Esophagus muscularis mucosa (tissue), 4 donors: ENCODE measurements at places on chromosomes 5 and 9. TPM values are rescaled to one million over a fixed set of nuclear protein-coding genes. Genes with fewer than 3 reads are reported as not detected.

The FAM200C gene
- total RNA-seq, result 7.6 TPM

The NOXA1 gene
- 3.4 TPM for total RNA-seq

The IL13 gene
- not detected for total RNA-seq

The SHC3 gene
- total RNA-seq, result 3.3 TPM

The SLC6A3 gene
- not detected for total RNA-seq

The ZNF883 gene
- total RNA-seq, result 1.7 TPM

GRCh38 chr9:115944166-115944948 is 209.2 kb upstream of the PAPPA start:
- DNase-seq, result peak; percentile 95
- no peaks in the 10 kb centered on the region for H3K36me3 ChIP-seq
- peaks cover 6% of the 10 kb centered on the region for H3K4me1 ChIP-seq
- H3K4me3 ChIP-seq, result no peak overlapping the region
- no peaks in the 10 kb centered on the region for H3K27me3 ChIP-seq

GRCh38 chr9:126495411-126496180 is 118.1 kb upstream of the LMX1B start:
- DNase-seq, result no peak
- H3K4me3 ChIP-seq, result no peak overlapping the region
- H3K36me3 ChIP-seq, result no peaks in the 10 kb centered on the region
- H3K27me3 ChIP-seq, result no peaks in the 10 kb centered on the region
- H3K4me1 ChIP-seq, result peaks cover 22% of the 10 kb centered on the region

DNA sequence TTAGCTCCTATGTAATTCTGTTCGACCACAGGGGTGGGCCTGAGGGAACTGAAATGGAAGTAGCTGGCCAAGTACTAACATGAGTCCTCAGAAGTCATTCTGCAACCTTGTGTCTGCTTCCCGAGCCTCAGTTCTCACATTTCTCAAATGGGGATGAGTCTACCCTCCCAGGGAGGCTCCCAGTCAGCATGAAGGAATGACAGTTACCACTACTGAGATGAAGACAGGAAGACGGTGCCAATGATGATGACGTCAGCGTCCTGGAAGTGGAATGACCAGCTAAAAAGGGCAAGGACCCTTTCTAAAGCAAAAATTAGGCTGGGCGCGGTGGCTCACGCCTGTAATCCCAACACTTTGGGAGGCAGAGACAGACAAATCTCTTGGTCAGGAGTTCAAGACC is 6.8 kb downstream of the PIP5KL1 start:
- no peaks in the 10 kb centered on the region for H3K36me3 ChIP-seq
- H3K27ac ChIP-seq, result no peak overlapping the region
- H3K4me1 ChIP-seq, result peaks cover 52% of the 10 kb centered on the region

DNA sequence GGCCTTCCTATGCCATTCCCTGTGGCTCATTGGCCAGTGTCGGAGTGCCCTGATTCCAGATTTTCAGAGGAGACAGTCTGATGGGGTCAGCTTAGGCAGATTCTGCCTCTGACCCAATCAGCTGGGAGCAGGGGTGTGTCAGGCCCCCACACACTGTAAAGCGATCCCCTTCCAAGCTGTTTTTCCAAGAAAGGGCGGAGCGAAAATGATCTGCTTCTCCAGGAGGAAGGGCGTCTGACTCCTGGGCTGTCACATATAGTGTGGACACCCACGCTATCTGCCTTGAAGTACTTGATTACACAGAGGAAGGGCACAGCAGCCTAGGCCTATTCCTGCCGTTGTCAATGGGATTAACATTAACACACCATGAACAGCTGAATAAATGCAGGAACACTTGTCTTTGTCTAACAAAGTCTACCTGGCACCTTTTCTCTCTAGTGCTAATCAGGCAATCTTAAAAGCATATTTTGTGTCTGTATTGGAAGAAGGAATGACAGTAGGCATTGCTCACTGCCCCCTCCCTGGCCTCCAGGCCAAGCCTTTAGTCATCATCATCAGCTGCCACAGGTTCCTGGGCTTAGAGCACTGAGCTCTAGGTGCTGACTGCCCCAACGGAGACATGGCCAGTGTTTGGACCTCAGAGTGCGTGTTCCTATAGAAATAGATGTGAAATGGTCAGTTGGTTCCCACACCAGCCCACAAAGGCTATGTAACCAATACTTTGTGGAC is 218.7 kb downstream of the MELK start:
- H3K4me3 ChIP-seq, result no peak overlapping the region
- DNase-seq, result no peak
- H3K27me3 ChIP-seq, result peaks cover 23% of the 10 kb centered on the region
- H3K27ac ChIP-seq, result no peak overlapping the region

DNA sequence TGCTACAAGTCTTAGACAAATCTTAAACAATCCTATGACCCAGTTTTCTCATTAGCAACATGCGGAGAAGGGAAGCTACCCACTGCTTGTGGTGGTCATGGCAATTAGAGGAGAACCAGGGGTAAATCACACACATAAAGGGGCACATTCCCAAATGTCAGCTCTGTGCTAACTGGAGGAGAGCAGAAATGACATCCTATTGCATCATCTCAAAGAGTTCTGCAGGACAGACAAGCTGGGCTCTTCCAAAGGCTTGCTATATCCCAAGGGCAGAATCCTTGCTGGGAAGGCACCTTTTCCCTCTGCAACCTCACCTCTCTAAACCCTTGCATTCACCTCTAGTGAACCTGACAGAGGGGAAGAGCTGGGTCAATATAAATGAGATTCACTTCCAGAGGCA is 17.0 kb upstream of the WWC1 start:
- H3K27ac ChIP-seq, result no peak overlapping the region
- no peaks in the 10 kb centered on the region for H3K36me3 ChIP-seq

- H3K27me3 ChIP-seq, result no peaks in the 10 kb centered on the region
- no peak overlapping the region for H3K27ac ChIP-seq
- no peaks in the 10 kb centered on the region for H3K36me3 ChIP-seq
- H3K4me3 ChIP-seq, result no peak overlapping the region
- DNase-seq, result no peak
Observed at GRCh38 chr5:135977375-135977928, 22.7 kb upstream of the LECT2 start.

- no peaks in the 10 kb centered on the region for H3K36me3 ChIP-seq
- no peak for DNase-seq
- no peak overlapping the region for H3K27ac ChIP-seq
- H3K27me3 ChIP-seq, result no peaks in the 10 kb centered on the region
- no peaks in the 10 kb centered on the region for H3K4me1 ChIP-seq
Observed at GRCh38 chr5:20680718-20681302, 692.8 kb upstream of the CDH18 start.

DNA sequence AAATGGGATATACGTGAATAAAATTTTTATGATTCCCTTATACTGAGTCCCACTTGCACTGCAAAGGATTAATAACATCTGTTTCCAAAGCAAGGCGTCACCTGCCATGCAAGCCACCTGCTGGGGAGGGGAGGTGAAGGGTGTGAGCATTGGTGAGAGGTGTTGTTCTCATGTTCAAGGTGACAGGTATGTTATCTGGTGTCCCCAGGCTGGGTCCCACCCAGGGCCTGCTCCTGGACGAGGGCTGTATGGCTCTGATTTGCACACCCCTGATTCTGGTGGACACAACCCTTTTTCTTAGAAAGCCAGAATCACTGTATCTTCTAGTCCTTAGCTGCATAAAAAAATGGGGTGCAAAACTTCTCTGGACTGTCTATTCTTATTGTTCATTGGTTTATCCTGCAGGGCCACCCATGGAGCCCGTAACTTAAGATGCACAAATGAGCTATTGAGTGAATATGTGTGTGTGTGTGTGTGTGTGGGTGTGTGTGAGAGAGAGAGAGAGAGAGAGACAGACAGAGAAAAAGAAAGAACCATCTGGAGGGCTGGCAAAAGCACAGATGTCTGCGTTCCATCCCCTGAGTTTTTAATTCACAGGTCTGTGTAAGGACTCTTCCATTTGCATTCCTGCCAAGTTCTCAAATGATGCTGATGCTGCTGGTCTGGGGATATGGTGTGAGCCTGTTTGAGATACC is 53.7 kb downstream of the SYK start:
- no peak overlapping the region for H3K4me3 ChIP-seq
- DNase-seq, result no peak
- no peaks in the 10 kb centered on the region for H3K27me3 ChIP-seq
- H3K27ac ChIP-seq, result no peak overlapping the region
- H3K4me1 ChIP-seq, result peaks cover 18% of the 10 kb centered on the region
- no peaks in the 10 kb centered on the region for H3K36me3 ChIP-seq

DNA sequence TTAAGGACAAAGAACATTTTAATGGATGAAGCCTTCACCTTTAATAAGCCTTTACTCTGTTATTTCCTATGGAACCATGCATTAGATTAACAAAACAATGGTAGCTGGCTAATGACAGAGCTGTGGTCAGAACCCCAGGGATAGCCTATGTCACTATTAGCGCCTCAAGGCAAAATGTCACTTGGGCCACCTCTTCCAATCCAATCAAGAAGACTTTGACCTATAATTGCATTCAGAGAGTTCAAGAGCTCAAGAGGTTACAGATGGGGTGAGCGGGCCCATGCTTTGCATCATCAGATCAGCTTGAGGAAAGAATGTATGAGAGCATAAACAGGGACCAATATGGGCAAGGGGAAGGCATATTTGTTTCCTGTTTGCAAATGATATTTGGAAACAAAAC is 425.1 kb downstream of the ARHGEF28 start:
- no peak overlapping the region for H3K4me3 ChIP-seq
- no peaks in the 10 kb centered on the region for H3K36me3 ChIP-seq
- no peak overlapping the region for H3K27ac ChIP-seq
- H3K4me1 ChIP-seq, result no peaks in the 10 kb centered on the region
- H3K27me3 ChIP-seq, result no peaks in the 10 kb centered on the region

GRCh38 chr9:89149726-89150125 is 28.9 kb downstream of the SHC3 start:
- no peak for DNase-seq
- H3K27ac ChIP-seq, result no peak overlapping the region
- H3K4me3 ChIP-seq, result no peak overlapping the region
- H3K4me1 ChIP-seq, result no peaks in the 10 kb centered on the region

DNA sequence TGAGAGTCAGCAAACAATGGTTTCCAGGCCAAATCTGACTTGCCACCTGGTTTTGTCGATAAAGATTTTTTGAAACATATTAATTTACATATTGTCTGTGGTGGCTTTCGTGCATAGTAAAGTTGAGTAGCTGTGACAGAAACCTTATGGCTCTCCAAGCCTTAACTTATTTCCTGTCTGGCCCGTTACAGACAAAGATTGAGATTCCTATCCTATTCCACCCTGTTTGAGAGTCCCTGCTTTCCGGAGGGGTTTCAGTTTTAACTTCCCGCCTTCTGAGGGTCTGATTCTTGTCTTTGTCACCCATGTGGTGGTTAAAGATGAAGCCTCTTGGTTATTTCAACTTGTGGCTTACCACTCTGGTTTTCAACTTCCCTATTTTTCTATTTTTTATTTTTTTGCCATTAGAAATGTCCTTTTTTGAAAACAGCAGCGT is 11.4 kb downstream of the OTULIN start:
- peaks cover 46% of the 10 kb centered on the region for H3K4me1 ChIP-seq
- DNase-seq, result no peak
- H3K27me3 ChIP-seq, result no peaks in the 10 kb centered on the region
- peaks cover 23% of the 10 kb centered on the region for H3K36me3 ChIP-seq
- H3K4me3 ChIP-seq, result no peak overlapping the region

DNA sequence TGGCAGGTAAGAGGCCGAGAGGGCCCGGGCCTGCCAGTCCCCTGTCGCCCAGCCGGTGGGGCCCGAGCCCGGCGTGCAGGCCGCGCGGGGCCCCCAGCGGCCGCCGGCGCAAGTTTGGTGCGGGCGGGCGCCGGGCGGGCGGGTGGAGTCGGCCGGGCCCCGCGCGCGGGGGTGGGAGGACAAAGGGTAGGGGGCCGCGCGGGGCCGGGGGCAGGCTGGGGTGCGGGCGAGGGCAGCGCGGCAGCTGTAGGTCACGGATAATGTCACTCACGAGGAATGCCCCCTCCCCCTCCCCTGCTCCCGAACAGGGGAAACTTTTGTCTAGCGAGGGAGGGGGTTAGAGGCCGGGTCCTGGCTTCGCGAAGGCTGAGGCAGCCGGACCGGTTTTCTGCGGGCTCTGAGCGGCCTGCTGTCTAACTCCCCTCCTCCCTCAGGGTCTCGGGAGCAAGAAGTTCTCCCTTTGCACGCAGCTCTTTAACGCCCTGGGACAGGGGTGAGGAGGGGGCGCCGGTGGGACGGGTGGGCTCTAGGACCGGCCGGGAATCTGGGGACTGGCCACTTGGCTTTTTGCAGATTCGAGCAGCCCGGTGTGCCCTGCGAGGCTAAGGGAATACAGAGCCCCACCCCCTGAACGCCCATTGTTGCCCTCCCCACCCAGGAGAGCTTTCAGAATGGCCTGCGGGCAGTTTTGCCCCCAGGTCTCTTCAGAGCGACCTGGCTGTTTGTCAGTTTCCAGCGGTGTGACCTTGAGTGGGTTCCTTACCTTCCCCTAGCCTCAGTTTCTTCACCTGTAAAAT is 21.3 kb upstream of the NDST1 start:
- no peaks in the 10 kb centered on the region for H3K27me3 ChIP-seq
- peaks cover 54% of the 10 kb centered on the region for H3K4me1 ChIP-seq
- H3K36me3 ChIP-seq, result no peaks in the 10 kb centered on the region

GRCh38 chr5:137190441-137190840 is 308.7 kb downstream of the SPOCK1 start:
- no peaks in the 10 kb centered on the region for H3K4me1 ChIP-seq
- H3K27me3 ChIP-seq, result no peaks in the 10 kb centered on the region

DNA sequence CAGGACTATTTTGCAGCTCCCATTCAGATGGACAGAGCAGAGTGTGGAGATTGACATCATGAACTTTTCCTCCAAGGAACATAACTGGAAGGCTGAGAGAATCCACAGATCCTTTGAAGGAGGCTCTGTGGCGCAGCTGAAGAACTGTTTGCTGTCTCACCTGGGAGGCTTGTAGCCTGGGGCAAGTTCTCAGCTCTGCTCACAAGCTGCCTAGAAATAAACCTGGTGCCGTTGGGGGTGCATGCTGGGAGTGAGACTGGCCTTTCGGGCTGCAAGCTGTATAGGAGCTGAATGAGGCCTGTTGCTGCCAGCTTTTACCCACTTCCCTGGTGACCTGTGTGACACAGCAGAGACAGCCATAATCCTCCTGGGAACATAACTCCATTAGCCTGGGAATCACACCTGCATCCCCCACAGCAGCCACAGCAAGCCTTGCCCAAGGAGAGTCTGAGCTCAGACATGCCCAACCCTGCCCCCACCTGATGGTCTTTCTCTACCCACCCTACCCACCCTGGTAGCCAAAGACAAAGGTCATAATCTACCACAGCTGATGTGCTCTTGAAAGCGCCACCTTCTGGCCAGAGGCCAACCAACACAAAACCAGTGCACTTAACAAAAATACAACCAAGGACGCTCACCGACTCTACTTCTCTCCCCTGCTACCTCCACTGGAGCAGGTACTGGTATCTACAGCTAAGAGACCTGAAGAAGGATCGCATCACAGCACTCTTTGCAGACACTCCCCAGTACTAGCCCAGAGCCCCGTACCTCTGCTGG is 205.1 kb upstream of the MRPS30 start:
- DNase-seq, result no peak
- no peaks in the 10 kb centered on the region for H3K4me1 ChIP-seq
- no peak overlapping the region for H3K27ac ChIP-seq
- no peak overlapping the region for H3K4me3 ChIP-seq
- no peaks in the 10 kb centered on the region for H3K36me3 ChIP-seq
- H3K27me3 ChIP-seq, result no peaks in the 10 kb centered on the region

- no peaks in the 10 kb centered on the region for H3K4me1 ChIP-seq
- DNase-seq, result no peak
- no peaks in the 10 kb centered on the region for H3K27me3 ChIP-seq
- no peaks in the 10 kb centered on the region for H3K36me3 ChIP-seq
- no peak overlapping the region for H3K4me3 ChIP-seq
Observed at GRCh38 chr5:151592855-151593408, 1.8 kb upstream of the FAT2 start.

GRCh38 chr5:97297063-97297703 is 114.1 kb upstream of the RIOK2 start:
- H3K36me3 ChIP-seq, result no peaks in the 10 kb centered on the region
- no peak overlapping the region for H3K4me3 ChIP-seq
- no peak for DNase-seq
- H3K27me3 ChIP-seq, result no peaks in the 10 kb centered on the region
- H3K4me1 ChIP-seq, result no peaks in the 10 kb centered on the region
